ENCODE measurements at places on chromosomes 11 and 22. TPM values are rescaled to one million over a fixed set of nuclear protein-coding genes. Genes with fewer than 3 reads are reported as not detected.

Gene RIMBP3B
- not detected for polyA plus RNA-seq

Gene PSMC3
- polyA plus RNA-seq: 143 TPM

Gene CAPN1
- 112 TPM for polyA plus RNA-seq

Gene PTGDR2
- polyA plus RNA-seq: 0.34 TPM

- DNase-seq: no peak
Measured at GRCh38 chr11:34254011-34254410, 103.8 kb downstream of the ABTB2 start.

GRCh38 chr11:10388574-10388973, 66.5 kb upstream of the AMPD3 start:
- no peak for DNase-seq

DNA sequence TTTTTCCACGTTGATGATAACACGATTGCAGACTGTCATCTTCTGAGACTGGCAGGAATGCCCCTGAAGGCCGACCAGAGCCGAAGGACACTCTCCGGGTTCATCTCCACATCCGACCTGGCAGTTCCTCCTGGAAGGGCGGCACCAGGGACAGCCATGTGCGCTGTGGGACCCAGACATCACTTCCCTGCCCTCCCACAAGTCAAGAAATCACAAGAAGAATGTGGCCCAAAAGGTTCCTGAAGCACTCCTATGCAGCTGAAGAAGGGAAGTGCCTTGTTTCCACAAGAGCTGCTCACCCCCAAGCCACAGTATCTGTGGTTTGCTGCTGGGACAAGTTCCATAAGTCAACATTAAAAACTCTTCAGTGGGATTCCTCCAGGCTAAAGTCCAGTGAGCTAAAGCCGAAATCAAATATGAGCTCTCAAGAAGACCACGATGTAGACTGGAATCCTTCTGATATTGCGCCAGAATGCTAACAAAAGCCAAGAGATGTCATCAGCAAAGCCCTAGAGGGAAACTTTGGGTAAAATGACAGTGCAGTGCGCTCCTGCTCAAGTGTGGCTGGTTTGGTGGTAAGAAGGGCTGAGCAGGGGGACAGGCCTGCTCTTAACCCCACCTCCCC, 21.2 kb downstream of the PACSIN2 start:
- no peak for DNase-seq

GRCh38 chr11:134030853-134031252, 38.0 kb upstream of the JAM3 start:
- no peak for DNase-seq

GRCh38 chr11:44822369-44822768, 95.6 kb downstream of the TSPAN18 start:
- no peak for DNase-seq

GRCh38 chr22:33573479-33573878, 346.8 kb downstream of the LARGE1 start:
- DNase-seq: peak; percentile 60

Gene GNG3
- polyA plus RNA-seq: 3.6 TPM

- DNase-seq: no peak
Measured at GRCh38 chr11:36013950-36014897, 70.4 kb downstream of the LDLRAD3 start.

Gene UBE2L6
- polyA plus RNA-seq: 34.2 TPM

Gene GPHA2
- polyA plus RNA-seq: 2.1 TPM

All from renal pelvis (tissue), 12 donors.